ENCODE measurements at places on chromosomes 6 and 20.

DNA sequence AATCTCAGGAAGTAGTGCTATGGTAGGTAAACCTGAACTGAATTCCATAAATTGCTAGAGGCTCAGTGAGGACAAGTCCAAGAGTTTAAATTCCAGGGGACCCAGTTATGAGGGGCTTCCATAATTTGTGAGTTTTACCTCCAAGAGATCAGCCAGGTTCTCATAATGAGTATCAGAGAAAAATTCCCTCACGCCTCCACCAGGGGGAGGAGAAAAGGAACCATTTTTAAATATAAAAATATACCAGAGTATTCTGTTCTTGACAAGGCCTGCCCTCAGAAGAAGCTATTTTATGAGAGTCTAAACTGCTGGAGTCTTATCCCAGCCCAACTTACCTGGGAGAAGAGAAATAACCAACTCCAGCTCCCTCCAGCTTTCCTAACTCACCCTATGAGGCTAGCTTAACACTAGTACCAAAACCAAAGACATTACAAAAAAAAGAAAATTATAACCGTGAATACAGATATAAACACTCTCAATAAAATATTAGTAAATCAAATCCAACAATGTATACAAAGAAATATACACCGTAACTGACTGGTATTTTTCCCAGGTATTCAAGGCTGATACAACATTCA, 158.7 kb downstream of the TFAP2A start:
- DNase-seq = no peak

GRCh38 chr20:18166241-18166881, 28.7 kb downstream of the KAT14 start:
- no peak for DNase-seq

DNA sequence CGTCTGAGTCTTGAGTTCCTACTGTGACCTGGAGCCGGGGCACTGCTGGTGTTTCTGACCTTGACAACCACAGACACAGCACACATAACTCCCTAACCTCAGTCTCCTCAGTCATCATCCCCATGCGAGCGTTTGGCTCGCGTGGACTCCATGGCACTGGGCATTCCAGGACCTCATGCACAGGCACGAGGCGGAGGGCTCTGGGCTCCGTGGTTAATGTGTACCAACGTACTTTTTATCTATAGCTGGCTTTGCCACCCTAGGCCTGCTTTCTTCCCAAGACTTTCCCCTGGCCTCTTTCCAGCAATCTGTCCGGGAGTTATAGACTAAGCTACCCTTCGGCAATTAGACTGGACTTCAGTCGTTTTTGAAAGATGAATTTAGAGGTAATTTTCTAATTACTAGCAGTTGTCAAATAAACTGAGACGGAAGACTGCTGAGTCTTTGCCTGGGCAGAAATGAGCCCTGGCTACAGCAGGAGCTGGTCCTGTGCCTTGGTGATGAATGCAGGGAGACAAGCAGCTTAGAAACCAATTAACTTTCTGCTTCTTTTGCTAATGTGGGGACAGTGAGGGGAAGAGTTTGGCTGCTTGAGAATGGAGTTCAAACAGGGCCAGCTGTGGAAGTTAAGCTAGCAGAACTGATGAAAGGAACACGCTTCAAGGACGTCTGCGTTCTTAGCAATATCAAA, 16.1 kb upstream of the CTCFL start:
- DNase-seq = no peak

- DNase-seq = no peak
Measured at GRCh38 chr6:101286146-101286545, 107.4 kb upstream of the GRIK2 start.

GRCh38 chr20:16701296-16701695, 28.5 kb upstream of the SNRPB2 start:
- no peak for DNase-seq

- no peak for DNase-seq
Measured at GRCh38 chr6:164069350-164069990, 655.0 kb downstream of the QKI start.

- no peak for DNase-seq
Measured at GRCh38 chr20:40655451-40655850, 33.6 kb downstream of the MAFB start.

DNA sequence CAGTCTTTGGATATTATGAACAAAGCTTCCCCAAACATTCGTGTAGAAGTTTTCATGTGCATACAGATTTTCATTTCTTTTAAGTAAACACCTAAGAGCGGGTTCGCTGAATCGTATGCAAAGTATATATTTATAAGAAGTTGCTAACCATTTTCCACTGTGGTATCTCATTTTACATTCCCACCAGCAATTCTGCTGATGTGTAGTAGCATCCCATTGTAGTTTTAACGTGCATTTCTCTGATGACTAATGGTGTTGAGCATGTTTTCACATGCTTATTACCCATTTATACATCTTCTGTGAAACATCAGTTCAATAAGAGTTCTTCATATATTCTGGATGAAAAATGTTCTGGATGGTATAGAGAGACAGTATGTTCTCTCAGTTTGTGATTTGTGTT, 97.4 kb downstream of the IYD start:
- DNase-seq = no peak

- no peak for DNase-seq
Measured at GRCh38 chr6:134358320-134358719, 40.4 kb upstream of the SGK1 start.

GRCh38 chr20:62025394-62025793, 40.3 kb downstream of the TAF4 start:
- DNase-seq = no peak

DNA sequence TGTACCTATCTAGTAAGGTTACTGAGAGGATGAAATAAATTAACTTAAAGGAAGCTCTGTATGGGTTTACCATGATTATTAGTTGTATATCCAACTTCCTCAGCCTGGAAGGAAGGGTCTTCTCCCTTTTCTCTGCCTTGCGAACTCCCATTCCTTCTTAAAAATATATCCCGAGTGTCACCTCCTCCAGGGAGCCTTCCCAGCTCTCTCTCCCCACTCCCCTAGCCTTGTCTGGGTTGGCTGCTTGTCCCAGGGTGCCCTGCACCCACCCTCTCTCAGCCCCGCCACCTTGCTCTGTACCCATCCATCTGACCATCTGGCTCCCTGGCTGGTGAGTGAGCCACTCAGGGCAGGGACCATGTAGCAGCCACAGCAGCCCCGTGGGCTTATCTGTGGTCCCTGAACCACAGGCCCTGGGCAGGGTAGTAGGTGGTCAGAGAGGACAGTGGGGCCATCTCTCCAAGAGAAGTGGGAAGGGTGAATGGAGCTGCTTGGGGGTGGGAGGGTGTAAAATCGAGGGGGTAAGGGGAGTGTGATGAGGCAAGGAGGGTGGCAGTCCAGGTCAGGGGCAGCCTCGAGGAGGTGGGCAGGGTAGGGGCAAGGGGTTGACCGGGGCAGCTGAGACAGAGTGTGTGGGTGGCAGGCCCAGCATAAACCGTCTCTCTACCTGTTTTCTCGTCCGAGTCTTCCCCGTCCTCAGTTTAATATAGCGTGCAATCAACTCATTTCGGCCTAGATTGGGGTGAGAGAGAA, 12.8 kb downstream of the TEAD3 start:
- DNase-seq = peak; percentile 42

- no peak for DNase-seq
Measured at GRCh38 chr6:39892490-39893129, 41.7 kb downstream of the MOCS1 start.

GRCh38 chr6:170223718-170224693, 66.9 kb downstream of the DLL1 start:
- no peak for DNase-seq

GRCh38 chr20:63774306-63774705, 34.7 kb downstream of the SLC2A4RG start:
- DNase-seq = peak; percentile 75

DNA sequence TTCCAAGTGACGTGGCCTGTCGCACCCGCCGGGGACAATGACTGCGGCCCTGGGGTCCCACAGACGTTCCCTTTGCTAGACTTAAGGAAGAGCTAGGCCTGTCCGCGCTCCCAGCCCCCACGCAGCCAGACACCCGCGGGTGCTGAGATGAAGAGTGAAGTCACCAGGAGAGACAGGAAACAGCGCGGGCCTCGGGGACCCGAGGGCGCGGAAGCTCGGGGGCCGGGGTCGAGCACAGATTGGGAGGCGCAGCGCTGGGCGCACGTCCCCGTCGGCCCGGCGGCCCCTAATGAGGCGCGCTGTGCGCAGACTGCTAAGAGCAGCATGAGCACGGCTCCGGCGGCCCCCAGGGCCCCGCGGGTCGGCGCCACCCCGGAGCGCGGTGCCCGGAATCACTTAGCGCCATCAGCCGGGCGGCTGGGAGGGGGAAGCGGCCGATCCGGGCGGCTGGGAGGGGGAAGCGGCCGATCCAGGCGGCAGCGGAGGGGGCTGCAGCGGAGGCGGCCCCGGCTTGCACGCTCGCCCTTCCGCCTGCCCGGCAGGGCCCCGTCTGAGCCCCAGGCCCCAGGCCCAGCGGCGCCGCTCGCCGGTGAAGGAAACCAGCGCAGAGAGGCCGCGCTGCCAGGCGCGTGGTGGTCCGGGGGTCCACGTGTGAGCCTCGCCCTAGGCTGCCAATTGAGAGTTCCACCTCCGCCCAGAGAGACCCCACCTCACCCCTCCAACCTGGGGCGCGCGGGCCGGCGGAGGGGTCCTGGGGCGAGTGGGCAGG, 8.3 kb upstream of the AVP start:
- DNase-seq = no peak

- DNase-seq = no peak
Measured at GRCh38 chr20:63900413-63900812, 5.5 kb downstream of the DNAJC5 start.
